ENCODE measurements at places on chromosomes 7 and 10. TPM values are rescaled to one million over a fixed set of nuclear protein-coding genes. Genes with fewer than 3 reads are reported as not detected.

The RBP3 gene
- not detected for total RNA-seq

DNA sequence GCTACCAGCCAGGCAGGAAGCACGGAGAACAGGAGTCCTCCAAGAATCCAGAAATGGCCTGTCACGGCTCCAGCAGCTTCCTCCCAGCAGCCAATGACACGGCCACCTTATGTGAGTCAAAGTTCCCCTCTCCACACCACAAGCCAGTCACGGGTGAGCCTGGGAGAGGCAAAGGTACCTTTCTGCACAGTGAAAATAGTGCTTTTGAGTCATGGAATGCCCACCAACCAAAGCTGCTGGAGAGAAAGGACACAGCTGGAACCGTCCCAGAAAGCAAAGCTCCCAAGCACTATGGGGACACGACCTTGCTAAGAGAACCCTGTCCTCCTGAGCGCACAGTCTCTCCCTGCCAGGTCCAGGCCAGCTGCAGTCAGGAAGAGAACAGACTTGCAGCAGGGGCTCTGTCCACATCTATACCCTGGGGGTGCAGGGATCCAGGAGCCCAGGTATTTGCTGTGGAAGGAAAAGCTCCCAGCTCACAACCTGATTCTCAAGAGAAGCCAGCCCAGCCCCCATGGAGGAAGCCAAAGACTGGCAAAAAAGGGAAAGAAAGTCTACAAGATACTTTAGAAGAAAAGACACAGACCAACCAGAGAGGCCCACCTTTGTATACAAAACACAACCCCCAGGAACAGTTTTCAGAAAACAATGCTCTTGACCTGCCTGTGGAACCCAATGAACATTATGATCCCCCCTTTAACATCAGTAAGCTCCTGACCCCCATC lies 24.4 kb downstream of the C10orf71 start:
- DNase-seq: no peak

The SVOPL gene
- total RNA-seq: not detected

GRCh38 chr7:82595176-82595575 lies 151.6 kb upstream of the CACNA2D1 start:
- DNase-seq: no peak

GRCh38 chr10:33334805-33335550 lies 511 bp upstream of the NRP1 start:
- no peak for DNase-seq

GRCh38 chr7:85529831-85530230 lies 343.0 kb upstream of the SEMA3D start:
- DNase-seq: no peak

DNA sequence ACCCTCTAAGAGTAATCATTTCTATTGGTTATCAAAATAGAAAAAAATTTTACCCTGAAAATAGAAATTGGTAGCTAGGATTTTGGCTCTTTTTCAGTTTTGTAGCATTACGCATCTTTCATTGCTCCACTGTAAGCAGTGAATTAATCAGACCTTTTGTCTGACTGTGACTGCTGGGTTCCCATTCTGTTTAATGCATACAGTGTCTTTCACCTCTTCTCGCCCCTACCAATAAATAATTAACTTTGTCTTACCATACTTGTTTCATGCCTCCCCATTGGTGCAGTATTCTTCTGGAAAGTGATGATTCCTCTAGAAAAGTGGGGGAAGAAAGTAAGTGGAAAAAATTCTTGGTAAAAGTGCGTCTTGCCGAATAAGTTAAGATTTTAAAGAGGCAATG lies 73.2 kb downstream of the AP3M1 start:
- DNase-seq: no peak

DNA sequence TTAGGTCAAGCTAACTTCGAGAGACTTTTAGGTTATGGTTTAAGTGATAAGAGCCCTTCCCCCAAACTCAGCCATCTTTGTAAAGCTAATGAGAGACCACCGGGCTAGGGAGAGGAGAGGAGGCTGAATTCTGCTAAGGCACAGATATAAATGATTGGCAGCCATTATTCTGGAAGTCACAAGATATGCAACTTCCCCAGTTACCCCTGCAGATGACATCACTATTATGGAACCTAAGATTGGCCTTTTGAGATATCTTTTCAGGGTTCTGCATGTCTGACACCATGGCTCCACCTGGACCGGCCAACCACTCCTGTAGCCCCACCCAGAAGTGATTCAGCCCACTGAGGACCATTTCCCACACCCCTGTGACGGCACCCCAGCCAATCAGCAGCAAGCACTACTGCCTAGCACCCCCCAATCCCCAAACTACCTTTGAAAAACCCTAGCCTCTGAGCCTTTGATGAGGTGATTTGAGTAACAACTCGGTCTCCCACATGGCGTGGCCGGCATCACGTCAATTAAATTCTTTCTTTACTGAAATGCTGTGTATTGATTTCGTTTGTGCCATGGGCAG lies 14.4 kb downstream of the VIPR2 start:
- no peak for DNase-seq

The ABCC2 gene
- total RNA-seq: 0.85 TPM

The LRRC18 gene
- total RNA-seq: not detected

- DNase-seq: no peak
Observed at GRCh38 chr10:63887023-63887589, 365.9 kb downstream of the REEP3 start.

DNA sequence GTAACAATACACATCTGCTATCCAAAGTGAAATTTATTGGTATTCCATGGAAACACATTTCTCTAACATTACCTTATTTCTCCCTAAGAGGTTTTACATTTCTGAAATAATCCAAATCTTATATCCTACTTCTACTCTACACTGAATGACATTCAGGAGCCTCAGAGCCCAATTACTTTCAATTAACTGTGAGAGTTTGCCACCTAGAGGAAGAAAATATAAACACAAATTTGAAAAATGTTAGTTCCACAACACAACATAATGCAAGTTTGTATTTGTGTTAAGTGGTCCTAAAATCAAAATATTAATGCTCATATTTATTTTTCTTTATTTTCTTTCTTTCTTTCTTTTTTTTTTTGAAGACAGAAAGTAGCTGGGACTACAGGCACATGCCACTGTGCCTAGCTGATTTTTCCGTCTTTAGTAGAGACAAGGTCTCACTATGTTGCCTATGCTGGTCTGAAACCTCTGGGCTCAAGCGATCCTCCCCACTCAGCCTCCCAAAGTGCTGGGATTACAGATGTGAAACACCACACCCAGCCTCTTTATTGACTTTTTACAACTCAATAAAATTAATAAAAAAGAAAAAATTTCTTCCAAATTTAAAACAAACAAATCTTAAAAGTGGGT lies 46.0 kb downstream of the ATAD1 start:
- no peak for DNase-seq

The HOGA1 gene
- not detected for total RNA-seq

GRCh38 chr7:75629044-75629443 lies 109.7 kb downstream of the HIP1 start:
- DNase-seq: no peak

The TRPV5 gene
- not detected for total RNA-seq

DNA sequence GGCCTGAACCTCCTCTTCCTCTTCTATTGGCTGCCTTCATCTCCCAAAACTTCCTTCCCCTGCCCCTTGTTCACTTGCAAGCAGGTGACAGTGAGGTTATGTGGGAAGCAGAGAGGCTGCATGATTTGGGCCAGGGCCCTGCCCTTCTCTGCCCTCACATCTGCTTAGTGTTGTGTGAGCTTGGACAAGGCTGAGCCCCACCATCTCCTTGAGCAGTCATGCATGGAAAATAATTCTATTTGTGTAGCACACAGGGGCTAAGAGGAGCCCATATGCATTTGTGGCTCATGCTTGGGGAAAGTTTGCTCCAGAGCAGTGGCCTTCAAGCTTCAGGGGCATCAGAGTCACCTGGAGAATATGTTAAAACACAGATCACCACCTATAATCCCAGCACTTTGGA lies 26.8 kb upstream of the AQP1 start:
- DNase-seq: no peak

GRCh38 chr7:4837803-4838625 lies 23.8 kb downstream of the PAPOLB start:
- no peak for DNase-seq

- DNase-seq: no peak
Observed at GRCh38 chr10:1573334-1573969, 163.9 kb downstream of the ADARB2 start.

Data from activated CD8-positive, alpha-beta memory T cell treated with anti-CD3 and anti-CD28 coated beads, Interleukin-2, amount 10 ng/mL, durations not matched to agents 7 days and 5 days (primary cell).